ENCODE measurements at places on chromosomes 4 and X. TPM values are rescaled to one million over a fixed set of nuclear protein-coding genes. Genes with fewer than 3 reads are reported as not detected.

Gene GAB3
- 0.56 TPM for polyA plus RNA-seq

Gene HTN3
- polyA plus RNA-seq, result not detected

Gene C4orf54
- polyA plus RNA-seq, result 0.04 TPM

Gene LRAT
- 0.07 TPM for polyA plus RNA-seq

Gene DCX
- polyA plus RNA-seq, result under 0.01 TPM

Gene FHDC1
- polyA plus RNA-seq, result 4.7 TPM

Gene STOX2
- polyA plus RNA-seq, result 2.6 TPM

Gene CT45A10
- polyA plus RNA-seq, result not detected

Gene CXorf65
- polyA plus RNA-seq, result 0.34 TPM

Gene CD40LG
- polyA plus RNA-seq, result 0.14 TPM

Gene SCML2
- polyA plus RNA-seq, result 1.6 TPM

Gene PPID
- polyA plus RNA-seq, result 12.1 TPM

Gene NDST3
- 0.02 TPM for polyA plus RNA-seq

Gene CDKL2
- 0.10 TPM for polyA plus RNA-seq

Gene AFM
- polyA plus RNA-seq, result not detected

Gene EPHA5
- under 0.01 TPM for polyA plus RNA-seq

Gene TGIF2LX
- not detected for polyA plus RNA-seq

Gene HPGD
- 60.9 TPM for polyA plus RNA-seq

Gene ARHGEF38
- polyA plus RNA-seq, result 0.06 TPM
